ENCODE measurements at places on chromosomes 2 and 18.
A peak's percentile ranks its signal among the peaks of the same experiment; 100 is the strongest.

- DNase-seq = no peak
These were observed 42.4 kb downstream of the THADA start for GRCh38 chr2:43553341-43553855.

DNA sequence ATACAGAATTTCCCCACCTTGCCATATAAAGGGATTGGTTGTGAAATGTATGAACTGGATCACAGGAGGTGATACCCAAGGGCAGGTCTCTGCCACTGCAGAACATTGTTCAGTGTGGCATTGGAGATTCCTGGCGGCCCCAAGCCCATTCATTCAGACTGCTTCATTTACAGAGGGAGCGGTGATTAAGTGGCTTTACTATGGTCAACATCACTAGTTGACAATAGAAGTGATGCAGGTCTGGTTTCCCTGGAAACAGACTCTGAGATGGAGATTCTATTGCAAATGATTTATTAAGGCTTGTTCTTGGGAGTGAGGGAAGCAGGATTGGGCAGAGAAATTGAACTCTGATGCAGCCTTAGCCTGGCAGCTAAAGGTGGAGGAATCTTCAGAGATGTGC is 62.4 kb downstream of the ZDBF2 start:
- DNase-seq = no peak

- DNase-seq = no peak
These were observed 108.5 kb upstream of the SMAD7 start for GRCh38 chr18:49059028-49059834.

DNA sequence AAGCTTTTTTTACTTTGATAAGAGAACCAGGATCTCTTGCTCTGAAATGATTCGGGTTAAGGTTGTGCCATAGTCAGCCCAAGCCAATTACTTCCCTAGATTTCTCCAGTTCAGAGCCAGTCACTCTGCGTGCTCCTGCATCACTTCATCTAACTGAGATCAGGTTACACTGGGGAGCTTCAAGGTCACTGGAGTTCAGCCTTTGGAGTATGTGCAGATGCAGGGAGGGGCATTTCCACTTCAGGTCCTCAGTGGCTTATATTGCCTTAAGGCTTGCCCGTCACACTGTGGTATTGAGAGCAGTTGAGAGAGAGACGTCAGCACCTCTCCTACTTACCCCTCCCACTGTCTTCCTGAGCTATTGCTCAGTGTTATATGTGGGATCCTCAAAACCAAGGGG is 317.8 kb downstream of the EPHA4 start:
- no peak for DNase-seq

- no peak for DNase-seq
These were observed 278.7 kb downstream of the BCL2 start for GRCh38 chr18:63040788-63041410.

GRCh38 chr2:135745545-135745944 is 3.9 kb downstream of the UBXN4 start:
- no peak for DNase-seq

DNA sequence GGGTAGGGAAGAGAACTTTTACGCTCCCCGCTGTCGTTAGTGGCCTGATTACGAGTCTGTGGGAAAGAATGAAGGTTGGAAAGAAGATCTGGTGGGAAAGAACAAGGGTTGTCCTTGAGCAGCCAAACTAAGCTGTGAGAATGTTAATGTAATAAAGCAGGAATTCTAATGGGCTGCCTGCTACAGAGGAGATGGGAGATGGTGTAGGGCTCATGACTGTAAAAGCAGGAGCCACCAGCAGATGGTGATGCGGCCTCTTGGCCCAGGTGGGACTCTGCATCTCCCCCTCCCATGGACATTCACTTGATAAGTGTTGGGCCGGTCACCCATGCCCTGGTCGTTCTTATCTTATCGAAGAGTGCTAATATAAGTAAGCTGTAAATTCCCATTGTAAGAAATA is 150.0 kb downstream of the NEDD4L start:
- no peak for DNase-seq

- DNase-seq = no peak
These were observed 134.5 kb upstream of the CAB39 start for GRCh38 chr2:230578106-230578505.

DNA sequence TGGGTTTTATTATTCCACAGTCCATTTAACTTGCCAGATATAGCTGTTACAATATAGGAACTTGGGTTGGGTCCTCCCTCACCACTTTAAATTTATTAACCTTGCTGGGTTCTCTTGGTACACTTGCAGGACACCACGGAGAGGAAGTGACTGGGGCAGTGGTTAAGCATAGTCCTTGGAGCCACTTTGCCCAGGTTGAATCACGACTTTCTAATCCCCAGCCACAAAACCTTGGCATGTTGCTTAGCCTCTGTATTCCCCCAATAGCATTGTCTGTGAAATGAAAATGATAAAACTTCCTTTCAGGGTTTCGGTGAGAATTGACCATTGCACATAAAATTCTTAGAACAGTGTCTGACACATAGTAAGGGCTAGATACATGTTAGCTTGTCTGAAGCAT is 221.2 kb downstream of the IRS1 start:
- DNase-seq = no peak

- DNase-seq = no peak
These were observed 34.0 kb downstream of the IL1R2 start for GRCh38 chr2:102025583-102026267.

DNA sequence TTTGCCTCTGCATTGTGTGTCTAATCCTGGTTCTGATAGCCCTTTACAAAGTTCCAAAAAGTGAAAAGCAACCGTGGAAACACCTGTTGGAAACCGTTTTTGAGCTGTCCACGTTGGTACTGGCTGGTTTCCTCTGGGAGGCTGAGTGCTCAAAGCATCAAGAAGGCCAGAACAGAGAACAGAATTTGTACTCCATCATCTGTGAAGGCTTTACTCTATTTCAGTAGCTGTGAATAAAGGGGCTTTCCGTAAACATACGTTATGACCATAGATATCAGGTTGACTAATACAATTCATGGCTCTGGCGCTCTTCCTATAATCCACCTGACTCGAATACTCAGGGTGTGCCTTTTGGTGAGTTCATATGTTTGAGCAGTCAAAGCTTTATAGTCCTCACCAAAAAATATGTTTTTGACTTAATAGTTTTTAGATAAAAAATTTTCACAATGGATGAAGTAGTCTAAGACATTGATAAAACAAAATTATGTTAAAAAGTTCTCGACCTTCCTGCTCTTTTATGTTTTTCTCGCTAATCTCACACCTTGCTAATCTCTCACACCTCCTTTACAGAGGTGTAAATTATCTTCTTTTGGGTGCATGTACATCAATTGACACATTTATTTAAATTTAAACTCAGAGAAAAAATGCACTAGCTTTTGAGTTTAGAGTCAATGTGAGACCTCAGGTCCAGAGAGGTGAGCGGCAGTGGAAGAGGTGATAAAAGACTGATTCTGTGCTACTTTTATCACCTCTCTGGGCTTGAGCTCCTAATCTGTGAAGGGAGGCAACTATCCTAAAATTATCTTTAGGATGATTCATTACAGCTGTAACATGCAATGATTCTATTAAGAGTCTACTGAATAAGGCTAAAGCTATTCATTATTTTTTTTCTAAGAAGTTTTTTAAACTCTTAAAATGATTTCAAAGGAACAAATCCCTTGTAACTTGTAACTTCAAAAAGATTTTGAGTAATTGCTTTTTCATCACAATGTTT is 65.3 kb downstream of the CXCR4 start:
- no peak for DNase-seq

GRCh38 chr2:74391209-74391579 is 11.1 kb upstream of the DCTN1 start:
- DNase-seq = no peak

- DNase-seq = no peak
These were observed 191.3 kb downstream of the MYO1B start for GRCh38 chr2:191436368-191437055.

- DNase-seq = no peak
These were observed 88.2 kb upstream of the RAPGEF4 start for GRCh38 chr2:172647439-172647838.

GRCh38 chr2:48399828-48400552 is 130.0 kb upstream of the STON1 start:
- no peak for DNase-seq

DNA sequence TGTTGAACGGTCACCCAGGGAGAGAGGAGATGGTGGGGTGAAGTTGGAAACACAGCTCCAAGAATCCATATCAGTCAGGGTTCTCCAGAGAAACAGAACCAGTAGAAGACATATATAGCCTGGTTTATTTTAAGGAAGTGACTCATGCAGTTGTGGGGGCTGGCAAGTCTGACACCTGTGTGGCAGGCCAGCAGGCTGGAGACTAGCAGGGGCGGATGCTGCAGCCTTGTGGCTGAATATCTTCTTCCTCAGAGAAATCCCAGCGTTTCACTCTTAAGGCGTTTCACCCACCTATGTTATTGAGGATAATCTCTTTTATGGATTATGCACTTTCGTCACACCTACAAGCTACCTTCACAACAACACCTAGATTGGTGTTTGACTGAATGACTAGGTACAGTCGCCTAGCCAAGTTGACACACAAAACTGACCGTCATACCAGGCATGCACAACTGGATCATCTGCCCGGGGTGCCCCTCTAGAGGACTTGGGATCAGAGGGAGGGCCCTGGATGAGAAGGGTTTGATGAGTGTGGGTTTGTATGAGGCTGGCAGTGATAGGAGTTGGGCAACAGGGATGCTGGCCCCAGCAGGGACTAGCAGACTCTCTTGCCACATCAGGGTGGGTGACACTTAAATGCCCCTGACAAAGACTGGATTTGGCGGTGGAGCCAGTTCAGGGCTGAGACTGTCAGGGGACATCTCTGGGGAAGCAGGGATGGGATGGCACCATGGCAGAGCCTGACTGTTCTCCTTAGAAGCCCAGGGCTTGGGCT is 23.4 kb downstream of the MROH2A start:
- no peak for DNase-seq

- no peak for DNase-seq
These were observed 861.6 kb upstream of the CELF4 start for GRCh38 chr18:38427234-38427633.

DNA sequence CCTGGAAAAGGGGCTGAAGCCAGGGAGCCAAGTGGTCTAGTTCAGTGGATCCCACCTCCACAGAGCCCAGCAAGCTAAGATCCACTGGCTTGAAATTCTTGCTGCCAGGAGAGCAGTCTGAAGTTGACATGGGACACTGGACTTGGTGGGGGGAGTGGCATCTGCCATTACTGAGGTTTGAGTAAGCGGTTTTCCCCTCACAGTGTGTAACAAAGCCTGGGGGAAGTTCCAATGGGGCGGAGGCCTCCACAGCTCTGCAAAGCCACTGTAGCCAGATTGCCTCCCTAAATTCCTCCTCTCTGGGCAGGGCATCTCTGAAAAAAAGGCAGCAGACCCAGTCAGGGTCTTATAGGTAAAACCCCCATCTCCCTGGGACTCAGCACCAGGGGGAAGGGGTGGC is 144.4 kb downstream of the PTPRM start:
- DNase-seq = no peak

DNA sequence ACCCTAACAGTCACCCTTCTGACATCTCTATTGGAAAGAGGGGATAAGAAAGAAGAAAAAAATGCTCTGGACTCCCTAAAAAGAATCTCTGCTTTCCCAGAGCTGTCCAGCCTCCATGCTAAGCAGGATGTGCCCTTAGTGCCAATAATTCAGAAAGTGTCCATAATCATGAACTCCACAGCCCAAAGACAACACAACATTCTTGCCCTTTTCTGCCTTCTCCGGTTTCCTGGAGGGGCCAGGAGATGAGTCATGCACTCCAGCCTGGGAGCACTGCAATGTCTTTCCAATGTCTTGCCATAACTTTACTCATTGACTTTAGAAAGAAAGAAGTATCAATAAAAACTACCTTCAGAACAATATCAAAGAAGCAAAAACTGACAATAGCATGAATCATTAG is 44.0 kb downstream of the KLF7 start:
- no peak for DNase-seq

- DNase-seq = no peak
These were observed 99.6 kb upstream of the MBOAT2 start for GRCh38 chr2:9102861-9103662.

DNA sequence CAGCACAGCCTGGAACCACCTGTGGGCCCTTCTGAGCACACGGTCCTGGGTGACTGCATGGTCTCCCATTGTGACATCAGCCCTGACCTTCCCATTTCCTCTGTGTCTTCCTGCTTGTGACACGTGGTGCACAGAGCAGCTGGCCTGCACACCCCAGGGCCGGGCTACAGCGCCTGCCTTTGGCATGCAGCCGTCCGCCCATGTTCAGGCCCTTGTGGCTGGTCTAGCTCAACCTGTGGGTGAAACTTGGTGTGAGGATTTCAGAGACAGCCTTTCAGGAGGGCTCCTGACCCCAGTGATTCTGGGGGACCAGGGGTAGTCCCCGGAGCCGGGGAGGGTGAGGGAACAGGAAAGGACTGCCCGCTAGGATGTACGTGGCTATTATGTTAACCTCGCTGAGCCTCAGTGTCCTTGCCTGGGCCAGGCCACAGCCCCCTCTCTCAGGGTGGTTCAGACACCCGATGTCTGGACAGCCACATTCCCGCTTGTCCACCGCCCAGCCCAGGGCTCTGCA is 284.8 kb upstream of the HS6ST1 start:
- DNase-seq = peak; percentile 12

GRCh38 chr18:8990276-8991031 is 112.0 kb upstream of the NDUFV2 start:
- DNase-seq = no peak

- DNase-seq = no peak
These were observed 83.7 kb upstream of the APCDD1 start for GRCh38 chr18:10370716-10371115.

- DNase-seq = no peak
These were observed 369 bp downstream of the CDK5R2 start for GRCh38 chr2:218959761-218960308.

GRCh38 chr18:34901299-34901698 is 139.9 kb upstream of the MAPRE2 start:
- no peak for DNase-seq

GRCh38 chr18:59719544-59720181 is 22.4 kb upstream of the CCBE1 start:
- DNase-seq = no peak

DNA sequence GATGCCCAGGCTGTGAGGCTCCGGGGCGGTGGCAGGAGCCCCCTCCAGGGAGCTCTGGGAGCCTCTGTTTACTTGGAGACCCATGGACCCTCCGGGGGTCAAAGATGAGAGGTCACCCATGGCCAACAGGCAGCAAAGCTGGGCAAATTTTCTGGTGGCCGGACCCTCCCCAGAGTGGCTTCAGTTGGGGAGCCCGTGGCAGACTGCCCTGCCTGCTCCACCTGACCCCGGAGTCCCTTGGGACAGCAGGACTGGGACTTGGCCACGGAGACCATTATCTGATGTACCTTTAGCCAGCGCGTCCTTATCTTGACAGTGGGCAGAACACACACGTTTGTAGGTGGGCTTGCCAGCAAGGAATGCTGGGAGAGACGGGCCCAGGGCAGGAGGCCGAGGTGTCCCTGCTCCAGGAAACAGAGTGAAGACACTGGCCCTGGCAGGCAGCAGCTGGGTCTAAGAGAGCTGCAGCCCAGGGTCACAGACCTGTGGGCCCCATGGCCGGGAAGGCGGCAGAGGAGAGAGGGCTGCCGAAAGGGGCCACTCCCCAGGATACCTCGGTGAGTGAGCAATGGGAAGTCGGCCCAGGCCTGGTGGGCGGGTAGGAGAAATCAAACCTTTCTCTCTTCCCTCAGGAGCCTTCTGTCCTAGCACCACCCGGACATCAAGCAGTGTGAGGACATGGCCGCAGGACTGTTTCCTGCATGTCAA is at the start of the genes ABCG5 and ABCG8:
TSS of gene ABCG5 (minus strand) at position 280 of the 708 bp plus-strand sequence. CDS start at position 120, 160 bp downstream.
TSS of gene ABCG8 (plus strand) at position 412 of the 708 bp plus-strand sequence. CDS start at position 495, 83 bp downstream.
- DNase-seq = no peak

GRCh38 chr2:11140492-11140891 is 14.8 kb upstream of the SLC66A3 start:
- no peak for DNase-seq

GRCh38 chr18:2956056-2956455 is 56.9 kb downstream of the LPIN2 start:
- no peak for DNase-seq

GRCh38 chr2:136990316-136990715 is 225.0 kb downstream of the THSD7B start:
- DNase-seq = no peak

Measured in activated B cell treated with CpG ODN at 0.5 μM for 24 hours (primary cell).